ENCODE measurements at places on chromosomes 5 and 9. TPM values are rescaled to one million over a fixed set of nuclear protein-coding genes. Genes with fewer than 3 reads are reported as not detected.

ZNF454 gene
- 3.7 TPM for total RNA-seq

DNA sequence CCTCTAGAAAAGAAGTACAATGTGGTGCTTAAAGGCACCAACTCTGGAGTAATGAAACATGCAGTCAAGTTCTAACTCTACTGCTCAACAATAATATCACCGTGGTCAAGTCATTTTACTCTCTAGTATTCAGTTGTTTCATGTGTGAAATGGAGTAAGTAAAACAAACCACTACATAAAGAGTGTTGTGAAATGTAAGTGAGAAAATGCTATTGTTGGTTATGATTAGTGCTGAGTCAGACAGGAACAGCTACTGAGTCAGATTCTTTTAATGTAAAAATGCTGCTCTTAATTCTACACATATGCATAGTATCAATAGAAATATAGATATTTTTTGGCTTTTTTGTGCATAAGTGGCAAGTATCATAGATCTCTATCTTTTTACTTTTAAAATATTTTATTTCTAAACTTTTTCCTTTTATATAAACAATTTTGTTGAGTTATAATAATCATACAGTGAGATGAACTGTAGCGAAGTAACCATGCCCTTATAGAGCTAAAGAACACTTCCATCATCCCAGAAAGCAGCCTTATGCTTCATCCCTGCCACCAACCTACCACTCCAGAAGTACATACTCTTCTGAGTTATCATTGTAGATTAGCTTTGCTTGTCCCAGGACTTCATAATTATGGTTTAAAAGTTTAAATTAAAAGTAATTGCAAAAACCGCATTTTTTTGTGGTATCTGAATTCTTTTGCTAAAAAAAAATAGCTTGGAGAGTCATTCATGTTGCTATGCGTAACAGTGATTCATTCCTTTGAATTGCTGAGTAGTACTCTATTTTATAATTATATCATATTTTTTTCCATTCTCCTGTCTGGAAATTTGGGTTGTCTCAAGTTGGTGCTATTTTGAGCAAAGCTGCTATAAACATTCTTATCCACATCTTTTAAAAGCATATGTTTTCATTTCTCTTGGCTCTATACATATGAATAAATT is 548.2 kb upstream of the CLINT1 start:
- DNase-seq: no peak

DNA sequence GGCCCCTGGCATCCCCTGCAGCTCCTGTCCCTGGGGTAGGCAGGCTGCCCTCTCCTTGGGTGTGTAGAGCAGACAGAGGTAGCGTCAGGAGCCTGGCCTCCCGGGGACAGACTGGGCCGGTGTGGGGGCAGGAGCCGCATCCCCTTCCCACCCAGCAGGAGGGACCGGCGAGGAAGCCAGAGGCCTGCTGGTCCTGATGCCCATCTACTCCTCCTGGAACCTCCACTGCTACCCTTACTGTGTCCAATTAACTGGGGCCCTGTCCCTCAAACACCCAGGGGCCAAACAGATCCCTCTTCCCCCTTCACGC is 15.6 kb downstream of the RALGDS start:
- no peak for DNase-seq

FGF10 gene
- total RNA-seq: 13.5 TPM

GPR151 gene
- not detected for total RNA-seq

GRCh38 chr9:133647765-133648469 is 11.8 kb downstream of the DBH start:
- DNase-seq: no peak

GRCh38 chr5:76972689-76973088 is 19.8 kb downstream of the CRHBP start:
- no peak for DNase-seq

DNA sequence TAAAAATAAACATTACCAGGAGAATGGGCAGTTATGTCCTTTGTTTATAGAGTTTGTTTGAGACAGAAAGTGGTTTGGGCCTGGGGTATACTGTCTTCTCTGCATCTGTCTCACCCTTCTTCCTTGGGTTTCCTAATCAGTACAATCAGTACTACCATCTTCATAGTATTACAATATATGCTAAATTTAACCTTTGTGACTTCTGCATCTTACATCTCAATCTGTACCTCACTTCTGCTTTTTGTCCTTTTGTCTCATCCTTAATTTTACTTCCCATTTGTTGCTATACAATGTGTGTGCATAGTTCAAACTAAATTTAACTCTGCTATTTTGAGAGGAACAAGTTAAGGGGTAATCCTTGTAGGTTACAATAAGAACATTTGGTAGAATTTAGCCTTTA is 19.6 kb downstream of the FBXO38 start:
- DNase-seq: no peak

- no peak for DNase-seq
Observed at GRCh38 chr5:153352685-153353219, 137.7 kb upstream of the GRIA1 start.

Data from thyroid gland (tissue), 4 donors.